ENCODE measurements at places on chromosomes 5 and 9.

GRCh38 chr9:115553060-115553773 lies 435.3 kb upstream of the TNC start:
- DNase-seq, result no peak

- DNase-seq, result no peak
Observed at GRCh38 chr9:69155341-69156030, 18.6 kb upstream of the TJP2 start.

GRCh38 chr9:24459953-24460352 lies 85.7 kb downstream of the IZUMO3 start:
- no peak for DNase-seq

GRCh38 chr9:4328723-4329122 lies 28.9 kb upstream of the GLIS3 start:
- DNase-seq, result peak; percentile 63

DNA sequence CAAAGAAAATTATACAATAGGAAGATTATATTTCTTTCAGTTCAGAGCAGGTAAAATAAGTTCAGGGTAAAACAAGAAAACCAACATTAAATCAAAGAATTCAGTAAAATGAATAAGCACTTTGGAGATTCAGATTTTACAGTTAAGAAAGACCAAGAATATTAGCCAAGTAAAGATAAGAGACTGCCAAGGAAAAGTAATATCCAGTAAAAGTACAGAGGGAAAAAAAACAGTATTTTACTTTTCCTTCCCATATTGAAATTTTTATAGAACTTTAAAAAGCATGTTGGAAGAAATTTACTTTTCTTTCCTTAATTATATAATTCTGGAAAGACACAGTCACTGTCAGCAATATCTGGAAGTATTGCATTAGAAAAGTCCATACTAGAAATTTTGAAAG lies 393.4 kb downstream of the NFIB start:
- DNase-seq, result no peak

- no peak for DNase-seq
Observed at GRCh38 chr5:151180291-151180690, 22.7 kb upstream of the ANXA6 start.

GRCh38 chr5:9898319-9898718 lies 268.2 kb upstream of the TAS2R1 start:
- no peak for DNase-seq

GRCh38 chr9:68545033-68545705 lies 4.5 kb upstream of the TMEM252 start:
- no peak for DNase-seq

All from epithelial cell of prostate (primary cell).